Esophagus squamous epithelium (tissue), 5 donors: ENCODE measurements at places on chromosomes 2 and 18.

DNA sequence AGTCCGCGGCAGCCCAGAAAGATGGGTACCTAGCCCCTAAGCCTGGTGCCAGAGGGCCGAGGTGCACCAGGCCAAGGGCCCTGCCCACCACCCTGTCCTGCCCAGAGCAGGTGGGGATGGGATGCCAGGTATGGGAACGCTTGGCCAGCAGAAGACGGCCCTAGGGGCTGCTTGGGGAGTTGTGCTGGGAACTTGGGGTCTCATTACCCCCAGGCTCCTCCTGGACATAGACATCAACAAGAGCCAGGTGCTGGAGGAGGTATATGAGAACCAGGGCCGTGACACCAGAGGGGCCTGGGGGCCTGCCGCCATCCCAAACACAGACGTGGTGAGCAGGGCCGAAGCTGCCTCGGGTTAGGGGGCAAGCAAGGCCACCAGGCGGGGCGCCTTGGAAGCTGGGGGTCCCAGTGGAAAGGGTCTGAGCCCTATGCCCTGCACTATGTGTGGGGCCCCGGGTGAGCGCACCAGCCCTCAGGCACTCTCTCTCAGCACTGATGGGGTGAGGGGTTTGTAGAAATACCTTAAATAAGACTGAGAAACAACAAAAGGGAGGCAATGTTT is 46.9 kb downstream of the FER1L5 start:
- no peak for DNase-seq

- no peak for DNase-seq
Measured at GRCh38 chr2:208686665-208687064, 280.1 kb downstream of the PTH2R start.

DNA sequence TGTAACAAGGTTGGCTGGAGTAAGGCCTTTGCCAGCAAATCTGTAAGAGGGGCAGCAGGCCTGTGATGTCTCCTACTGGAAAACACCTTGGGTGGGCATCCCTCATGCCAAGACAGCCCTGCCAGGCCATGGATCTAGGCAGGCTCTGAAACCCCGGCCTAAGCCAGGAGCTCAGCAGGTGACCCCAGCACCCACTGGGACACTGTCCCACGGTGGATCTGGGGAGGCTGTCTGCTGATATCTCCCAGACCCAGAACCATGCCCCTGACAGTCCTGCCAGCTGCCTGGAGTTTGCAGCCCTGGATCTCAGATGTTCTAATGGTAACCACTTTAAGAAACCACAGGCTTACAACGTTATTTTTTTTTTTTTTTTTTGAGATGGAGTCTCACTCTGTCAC is 117.7 kb downstream of the ZNF516 start:
- no peak for DNase-seq

GRCh38 chr2:57906152-57906732 is 140.4 kb upstream of the VRK2 start:
- no peak for DNase-seq

DNA sequence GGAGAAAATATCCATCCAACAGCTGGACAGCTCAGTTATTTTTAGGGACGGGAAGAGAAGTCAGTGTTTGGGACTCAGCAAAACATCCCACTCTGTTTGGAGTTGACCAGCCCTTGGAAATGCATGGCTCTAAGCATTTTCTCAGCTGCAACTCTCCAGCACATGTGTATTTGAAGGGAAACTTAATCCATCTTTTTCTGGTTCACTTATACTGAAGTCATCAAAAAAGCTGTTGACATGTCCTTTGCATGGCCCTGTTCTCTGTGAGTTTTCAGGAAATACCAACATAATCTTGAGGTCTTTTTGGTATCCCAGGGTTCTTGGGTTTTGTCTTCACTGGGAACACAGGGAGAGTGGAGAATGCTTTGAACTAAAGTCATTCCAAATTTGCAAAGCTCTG is 91.9 kb upstream of the CELF4 start:
- no peak for DNase-seq
